ENCODE measurements at places on chromosomes 3 and 15.
A peak's percentile ranks its signal among the peaks of the same experiment; 100 is the strongest.

GRCh38 chr15:34335176-34336032 is 2.2 kb downstream of the SLC12A6 start:
- DNase-seq = no peak

DNA sequence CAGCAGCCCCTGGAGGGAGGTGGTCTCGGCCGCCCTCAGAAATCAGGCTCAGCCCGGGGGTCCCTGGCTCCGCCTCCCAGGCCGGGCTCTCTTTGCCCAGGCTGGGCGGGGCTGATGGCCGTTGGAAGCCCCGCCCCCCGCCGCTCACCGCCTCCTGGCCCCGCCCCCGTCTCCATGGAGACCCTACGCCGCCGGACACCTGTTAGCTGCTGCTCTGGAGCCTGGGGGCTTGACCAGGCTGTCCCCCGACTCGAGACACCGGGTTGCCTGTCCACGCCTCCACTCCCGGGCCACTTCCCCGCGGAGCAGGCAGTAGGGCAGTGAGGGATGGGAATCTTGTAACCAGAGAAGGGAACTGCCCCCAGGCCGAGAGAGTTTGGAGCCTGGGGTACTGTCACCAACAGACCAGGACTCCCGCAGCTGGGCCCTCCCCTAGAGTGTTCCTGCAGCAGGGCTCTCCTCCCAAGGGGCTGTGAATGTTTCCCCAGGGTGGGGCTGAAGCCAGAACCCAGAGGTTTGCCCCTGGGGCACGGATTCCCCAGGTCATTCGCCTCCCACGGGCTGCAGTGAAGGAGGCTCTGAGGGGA is 27.8 kb upstream of the RPL32 start:
- peak; percentile 31 for DNase-seq

DNA sequence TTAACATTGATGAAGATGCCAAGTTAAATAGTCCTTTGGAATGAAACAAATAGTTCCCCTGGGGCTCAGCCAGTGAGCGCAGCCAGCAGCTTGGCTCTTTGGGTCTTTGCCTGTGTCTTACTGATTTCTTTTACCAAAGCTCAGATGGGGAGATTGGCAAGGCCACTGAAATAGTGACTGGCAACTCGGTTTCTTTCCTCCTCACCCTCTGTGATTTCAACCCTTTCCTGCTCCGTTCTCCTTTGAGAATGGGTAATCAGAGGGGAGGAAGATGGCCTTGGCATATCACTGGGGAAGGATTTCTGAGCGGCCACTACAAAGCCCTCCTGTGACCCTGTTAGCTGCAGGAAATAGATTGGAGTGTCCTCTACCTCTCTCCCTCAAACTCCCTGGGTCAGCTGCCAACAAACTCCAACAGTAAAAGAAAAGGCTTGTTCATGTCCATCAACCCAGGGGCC is 337.1 kb upstream of the LRRFIP2 start:
- no peak for DNase-seq

- DNase-seq = no peak
Measured at GRCh38 chr15:92051716-92052115, 198.2 kb downstream of the SLCO3A1 start.

- DNase-seq = no peak
Measured at GRCh38 chr3:171994646-171995428, 44.5 kb upstream of the FNDC3B start.

- no peak for DNase-seq
Measured at GRCh38 chr3:98726084-98726483, 37.1 kb upstream of the ST3GAL6 start.

DNA sequence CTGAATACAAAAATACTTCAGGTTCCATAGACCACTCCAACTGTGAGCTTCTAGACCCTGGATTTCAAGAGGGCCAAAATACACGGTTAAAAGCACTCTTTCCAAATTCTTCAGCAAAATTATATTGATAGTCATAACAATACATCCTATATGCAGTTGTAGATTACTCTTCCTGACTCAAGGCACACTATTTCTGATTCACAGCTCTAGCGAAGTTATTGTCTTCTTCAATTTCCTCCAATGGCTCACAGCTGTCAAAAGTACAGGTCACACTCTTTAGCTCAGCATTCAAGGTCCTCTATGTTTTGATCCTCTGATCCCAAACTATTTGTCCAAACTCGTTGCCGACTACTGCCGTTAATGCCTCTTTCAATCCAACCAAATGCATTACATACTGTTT is 13.5 kb upstream of the CCDC80 start:
- no peak for DNase-seq

GRCh38 chr3:32110233-32110760 is 3.9 kb downstream of the GPD1L start:
- DNase-seq = no peak

DNA sequence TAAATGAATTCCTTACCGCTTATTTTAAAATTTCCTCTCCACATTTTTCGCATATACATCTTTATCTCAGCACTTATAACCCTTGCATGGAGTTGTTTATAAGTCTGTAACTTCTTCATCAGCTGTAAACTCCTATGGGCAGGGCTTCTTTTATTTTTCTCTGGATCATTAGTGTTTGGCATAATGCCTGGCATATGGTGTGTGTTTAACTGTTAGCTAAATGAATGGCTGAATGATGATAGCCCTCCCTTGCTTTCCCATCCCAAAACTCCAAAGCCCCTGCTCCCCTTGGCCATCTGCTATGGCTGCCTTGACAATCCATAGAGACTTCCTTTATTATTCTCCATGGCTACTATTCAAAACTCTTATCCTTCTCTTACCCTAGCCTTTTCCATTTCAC is 48.1 kb upstream of the SEMA6D start:
- no peak for DNase-seq

DNA sequence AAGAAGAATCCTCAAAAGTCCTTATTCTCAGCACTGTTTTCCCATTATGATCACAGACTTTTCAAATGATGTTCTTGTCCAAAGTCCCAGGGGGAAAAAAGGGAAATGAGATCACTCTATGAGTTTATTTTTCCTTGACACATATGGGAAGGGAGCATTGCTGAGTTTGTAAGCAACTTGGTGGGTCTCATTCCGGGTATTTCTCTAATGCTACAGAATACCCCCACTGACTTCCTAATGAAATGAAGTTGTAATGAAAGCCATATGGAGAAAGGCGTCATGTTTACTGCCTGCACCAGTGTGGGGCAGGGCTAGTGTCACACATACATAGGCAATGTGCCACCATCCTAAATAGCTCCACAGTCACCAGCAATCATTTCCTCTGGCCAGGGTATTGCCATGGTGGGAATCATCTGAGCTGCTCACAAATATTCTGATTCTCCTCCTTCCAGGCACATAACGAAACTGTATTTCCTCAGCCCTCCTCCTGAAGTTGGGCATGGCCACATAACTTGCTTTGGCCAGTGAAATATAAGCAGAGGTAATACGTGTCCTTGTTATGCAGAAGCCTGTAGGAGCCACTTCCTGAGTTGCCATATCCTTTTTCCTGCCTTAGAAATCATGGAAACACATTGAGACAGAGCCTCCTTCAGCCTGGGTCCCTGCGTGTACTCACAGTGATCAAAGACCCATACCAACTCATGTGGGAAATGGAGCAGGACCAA is 41.0 kb upstream of the C15orf61 start:
- no peak for DNase-seq

- DNase-seq = no peak
Measured at GRCh38 chr3:142646020-142646785, 50.0 kb downstream of the PLS1 start.

DNA sequence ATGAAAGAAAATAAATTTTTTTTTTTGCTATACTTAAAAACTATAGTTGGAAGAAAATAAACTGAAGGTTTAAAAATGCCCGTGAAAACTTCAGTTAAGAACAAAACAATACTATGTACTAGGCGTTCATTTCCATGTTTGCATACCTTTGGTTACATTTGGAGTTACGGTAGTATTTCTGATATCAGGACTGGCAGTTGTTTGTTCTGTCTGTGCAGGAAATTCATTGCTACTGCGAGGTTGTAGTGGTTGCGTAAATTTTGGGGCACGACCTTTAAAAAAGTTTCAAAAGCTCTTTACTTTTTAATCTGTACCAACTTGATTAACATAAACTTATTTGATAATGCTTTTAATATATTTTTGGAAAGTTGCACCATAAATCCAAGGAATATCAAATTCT is 47.9 kb downstream of the ST3GAL6 start:
- DNase-seq = no peak

- DNase-seq = no peak
Measured at GRCh38 chr3:43246976-43247375, 39.4 kb upstream of the SNRK start.

- DNase-seq = no peak
Measured at GRCh38 chr15:66899555-66900350, 165.6 kb upstream of the SMAD3 start.

DNA sequence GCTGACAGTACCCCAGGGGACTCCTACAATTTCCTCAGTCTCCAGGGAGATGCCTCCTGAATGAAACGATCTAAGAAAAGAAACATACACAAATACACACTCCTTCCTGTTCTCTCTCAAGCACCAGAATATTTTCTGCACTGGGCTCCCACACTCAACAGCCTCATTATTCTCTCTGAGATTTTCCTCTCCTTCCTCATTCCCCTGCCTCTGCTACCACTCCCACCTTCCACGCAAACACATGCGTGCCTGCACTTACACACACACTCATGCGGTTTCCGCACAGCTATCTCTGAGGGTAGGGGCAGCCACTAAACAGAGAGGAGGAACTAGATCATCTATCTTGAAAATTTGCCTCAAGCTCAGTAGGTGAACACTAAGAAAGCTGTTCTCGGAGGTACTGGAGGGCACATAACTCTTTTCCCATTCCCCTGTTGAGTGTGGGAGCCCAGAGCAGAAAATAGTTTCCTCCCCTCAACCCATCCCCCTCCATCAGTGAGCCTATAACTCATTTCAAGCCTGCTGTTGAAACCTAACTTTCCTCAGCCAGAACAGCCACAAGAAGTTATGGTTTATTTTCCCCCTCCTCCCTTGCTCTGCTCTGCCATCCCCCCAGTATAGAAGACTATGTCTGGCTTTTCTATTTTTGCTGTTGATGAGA is 30.5 kb upstream of the TIPARP start:
- peak; percentile 13 for DNase-seq

DNA sequence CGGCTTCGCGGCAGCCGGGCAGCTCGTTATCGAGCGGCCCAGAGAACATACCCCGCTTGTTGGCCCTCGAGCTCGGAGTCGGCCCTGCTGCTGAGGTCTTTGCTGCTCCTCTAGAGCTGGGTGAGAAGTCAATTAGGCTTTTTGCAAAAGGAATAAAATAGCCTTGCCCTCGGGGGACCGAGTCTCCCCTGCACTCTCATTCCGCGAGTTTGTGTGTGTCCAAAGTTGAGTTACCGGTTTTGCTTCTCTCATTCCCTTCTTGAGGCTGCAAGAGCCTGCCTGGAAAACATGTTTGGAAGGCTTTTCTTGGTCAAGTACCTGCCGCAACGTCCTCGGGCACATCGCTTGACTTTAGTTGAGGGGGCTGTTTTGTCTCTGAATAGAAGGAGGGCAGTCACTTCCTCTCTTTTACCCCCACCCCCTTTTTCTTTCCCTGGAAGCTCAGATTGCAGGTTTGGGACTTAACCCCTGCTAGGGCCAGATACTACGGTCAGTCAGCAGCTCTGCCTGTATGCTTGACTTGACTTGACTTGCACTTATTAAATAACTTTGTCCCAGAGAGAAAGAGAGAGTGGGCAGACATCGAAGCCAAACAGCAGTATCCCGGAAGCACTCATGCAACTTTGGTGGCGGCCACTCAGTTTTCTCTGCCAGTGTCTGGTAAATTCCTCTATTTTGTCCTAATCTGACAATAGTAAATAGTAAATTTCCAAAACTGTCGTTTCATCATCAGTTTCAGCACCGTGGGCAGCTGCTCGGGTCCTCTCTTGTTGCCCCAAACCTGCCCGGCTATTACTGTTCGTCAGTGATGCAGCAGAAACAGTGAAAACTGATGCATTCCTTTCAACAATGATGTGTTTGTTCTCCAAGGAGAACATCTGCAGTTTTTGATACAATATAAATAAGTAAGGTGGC is 609 bp downstream of the RNF13 start:
- DNase-seq = no peak

- DNase-seq = no peak
Measured at GRCh38 chr3:184211718-184212117, 17.7 kb upstream of the VWA5B2 start.

- no peak for DNase-seq
Measured at GRCh38 chr3:56811546-56812202, 9.9 kb upstream of the ARHGEF3 start.

- no peak for DNase-seq
Measured at GRCh38 chr3:48990636-48991469, 812 bp downstream of the P4HTM start.
